Activated CD4-positive, alpha-beta T cell treated with anti-CD3 and anti-CD28 coated beads for 24 hours (primary cell): ENCODE measurements at places on chromosomes 16 and 17.

DNA sequence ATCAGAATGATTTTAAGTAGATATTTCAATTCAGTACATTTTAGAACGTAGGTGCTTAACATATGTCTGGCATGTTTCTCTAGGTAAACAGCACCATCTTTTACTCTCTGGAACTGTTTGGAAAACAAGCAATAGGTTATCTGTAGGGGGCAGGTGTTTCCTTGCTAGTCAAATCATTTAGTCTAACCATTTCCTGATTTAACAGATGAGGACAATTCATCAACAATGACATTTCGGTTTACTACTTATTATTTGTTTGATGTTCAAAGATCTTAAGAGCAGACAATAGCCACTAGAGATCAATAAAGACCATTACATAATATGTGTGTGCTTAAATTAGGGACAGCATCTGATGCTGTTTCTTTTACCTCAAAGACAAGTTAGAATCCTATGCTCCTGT lies 173.1 kb downstream of the CEP112 start:
- DNase-seq: no peak

GRCh38 chr17:67491009-67491680 lies 114.1 kb downstream of the PITPNC1 start:
- DNase-seq: no peak

DNA sequence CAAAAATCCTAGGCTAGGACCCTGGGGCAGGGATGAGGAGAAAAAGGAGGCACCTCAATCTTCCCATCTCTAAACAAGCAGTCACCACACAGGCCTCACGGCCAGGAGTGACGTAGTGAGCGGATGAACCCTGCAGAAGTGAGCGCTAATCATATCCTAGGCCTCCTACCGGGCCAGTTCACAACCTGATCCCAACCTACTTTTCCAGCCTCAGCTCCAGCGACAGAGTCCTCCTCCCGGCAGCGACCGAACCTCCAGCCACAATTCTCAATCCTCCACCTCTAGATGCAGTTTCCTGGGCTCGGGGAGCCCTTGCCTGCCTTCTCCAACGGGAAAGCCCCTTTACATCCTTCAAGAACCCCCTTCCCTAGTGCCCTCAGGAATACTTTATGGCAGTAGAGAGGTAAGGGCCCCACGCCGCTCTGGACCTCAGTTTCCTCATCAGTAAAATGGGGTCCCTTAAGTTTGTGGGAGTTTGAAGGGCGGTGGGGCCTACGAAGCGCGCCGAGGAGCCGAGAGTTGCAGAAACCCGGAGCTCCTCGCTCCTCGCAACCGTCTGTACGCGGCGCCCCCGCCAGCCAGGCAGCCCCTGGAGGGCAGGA lies 1.4 kb downstream of the ZNF668 start:
- no peak for DNase-seq

DNA sequence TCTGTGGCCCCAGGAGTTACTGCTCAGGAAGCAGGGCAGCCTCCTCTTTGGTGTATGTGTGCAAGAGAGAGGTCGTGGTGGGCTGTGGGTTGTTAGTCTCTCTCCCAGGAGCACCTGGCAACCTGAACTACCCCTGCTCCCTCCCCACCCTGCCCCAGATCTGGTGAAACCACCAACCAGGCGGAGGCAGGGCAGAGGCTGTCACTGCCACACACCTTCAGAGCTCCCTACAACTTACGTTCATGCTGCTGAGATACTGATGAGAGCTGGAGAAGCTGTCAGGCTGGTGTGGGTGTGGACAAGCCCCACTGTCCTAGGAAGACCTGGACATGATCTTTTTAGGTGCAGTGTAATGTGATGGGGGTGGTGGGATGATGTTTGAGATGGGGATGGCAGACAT lies 24.3 kb downstream of the GOSR2 start:
- no peak for DNase-seq

- DNase-seq: no peak
Observed at GRCh38 chr17:78450696-78451345, 72.4 kb downstream of the PGS1 start.

GRCh38 chr17:40471846-40472732 lies 28.8 kb downstream of the IGFBP4 start:
- no peak for DNase-seq

- DNase-seq: no peak
Observed at GRCh38 chr17:50322271-50322670, 23.7 kb upstream of the XYLT2 start.

DNA sequence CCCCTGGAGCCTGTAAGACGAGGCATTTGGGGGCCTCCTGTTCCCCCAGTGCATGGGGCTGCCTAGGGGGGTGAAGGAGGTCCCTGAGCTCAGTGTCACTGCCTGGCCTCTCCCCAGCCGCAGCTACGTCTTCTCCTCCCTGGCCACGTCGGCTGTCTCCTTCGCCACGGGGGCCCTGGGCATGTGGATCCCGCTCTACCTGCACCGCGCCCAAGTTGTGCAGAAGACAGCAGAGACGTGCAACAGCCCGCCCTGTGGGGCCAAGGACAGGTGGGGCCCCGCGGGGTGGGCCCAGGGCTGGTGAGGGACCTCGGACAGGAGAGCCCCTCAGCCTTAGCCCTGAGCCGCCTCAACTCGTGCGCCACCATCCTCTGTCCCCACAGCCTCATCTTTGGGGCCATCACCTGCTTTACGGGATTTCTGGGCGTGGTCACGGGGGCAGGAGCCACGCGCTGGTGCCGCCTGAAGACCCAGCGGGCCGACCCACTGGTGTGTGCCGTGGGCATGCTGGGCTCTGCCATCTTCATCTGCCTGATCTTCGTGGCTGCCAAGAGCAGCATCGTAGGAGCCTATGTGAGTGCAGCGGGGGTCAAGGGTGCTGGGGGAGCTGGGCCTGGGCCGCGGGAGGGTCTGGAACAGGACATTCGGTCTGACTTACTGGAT lies 22.2 kb downstream of the MYBBP1A start:
- DNase-seq: no peak

DNA sequence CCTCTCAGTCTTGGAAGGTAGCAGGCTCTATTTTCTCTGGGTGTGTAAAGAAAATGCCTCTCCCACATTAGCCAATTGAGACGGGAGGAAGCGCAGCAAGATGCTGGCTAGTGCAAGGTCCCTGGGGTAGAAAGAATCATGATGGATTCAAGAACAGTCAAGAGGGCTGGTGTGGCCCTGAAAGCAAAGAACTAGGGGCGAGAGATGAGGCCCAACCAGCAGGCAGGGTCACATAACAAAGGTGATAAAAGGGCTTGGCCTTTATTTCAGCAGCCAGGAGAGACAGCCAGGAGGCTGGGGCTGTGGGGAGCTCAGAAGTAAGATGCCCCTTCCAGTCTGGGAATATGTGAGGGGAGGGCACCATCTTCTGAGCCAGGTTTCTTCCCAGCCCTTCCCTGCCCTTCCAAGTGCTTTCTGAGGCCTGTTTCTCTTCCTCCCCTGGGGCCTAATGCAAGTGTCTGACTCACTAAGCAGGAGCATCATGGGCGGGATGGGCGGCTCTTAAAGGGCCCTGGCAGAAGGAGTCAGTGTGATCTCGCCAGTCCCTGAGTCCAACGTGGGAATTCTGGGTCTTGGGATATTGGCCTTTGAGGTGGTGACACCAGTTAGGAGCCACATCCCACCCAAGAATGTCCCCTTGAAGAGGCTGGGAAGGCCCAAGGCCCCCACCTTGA lies 3.9 kb upstream of the NLRC5 start:
- DNase-seq: no peak

GRCh38 chr17:29929006-29929532 lies 959 bp downstream of the SSH2 start:
- DNase-seq: no peak

DNA sequence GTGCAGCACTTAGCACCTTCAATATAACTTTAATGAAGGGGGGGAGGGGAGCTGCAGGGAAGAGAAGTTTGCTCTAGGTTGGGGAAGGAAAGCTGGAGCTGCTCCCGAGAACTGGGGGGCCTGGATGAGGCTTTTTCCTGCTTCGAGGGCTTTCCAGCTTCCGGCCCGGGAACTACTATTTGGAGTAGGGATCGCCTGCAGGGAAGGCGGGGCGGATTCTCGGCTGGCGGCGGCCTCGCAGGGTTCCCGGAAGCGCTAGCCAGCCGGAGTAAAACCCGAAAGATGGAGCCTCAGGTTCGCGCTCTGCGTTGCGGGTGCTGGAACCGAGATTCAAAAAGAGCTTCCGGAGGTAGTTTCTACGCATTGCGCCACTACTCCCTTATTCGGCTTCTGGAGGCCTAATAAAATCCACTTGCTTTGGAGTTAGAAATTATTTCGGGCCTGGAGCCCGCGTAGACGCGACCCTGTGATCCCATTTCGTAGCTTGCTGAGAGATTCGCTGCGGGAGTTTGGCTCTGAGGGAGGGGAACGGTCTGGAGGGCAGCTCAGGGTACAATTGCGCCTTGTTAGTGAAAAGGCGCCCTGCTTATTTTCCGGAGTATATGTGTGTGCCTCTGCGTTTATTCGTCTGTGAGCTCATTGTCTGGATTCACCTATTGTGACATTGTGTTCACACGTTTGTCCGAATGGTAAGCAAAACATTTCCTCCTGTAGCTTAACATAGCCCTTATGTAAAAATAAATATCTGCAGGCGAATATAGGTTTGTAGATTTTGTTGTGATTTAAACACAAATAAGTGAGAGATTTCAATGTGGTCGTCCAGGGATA lies 652 bp downstream of the PRAC2 start:
- DNase-seq: no peak

GRCh38 chr16:85383836-85384832 lies 229.0 kb upstream of the GSE1 start:
- DNase-seq: no peak

GRCh38 chr17:81491761-81492160 lies 20.8 kb downstream of the ACTG1 start:
- no peak for DNase-seq

- no peak for DNase-seq
Observed at GRCh38 chr17:15422392-15422965, 44.9 kb downstream of the CDRT4 start.

GRCh38 chr17:7856011-7856810 lies 1.1 kb downstream of the NAA38 start:
- DNase-seq: no peak

DNA sequence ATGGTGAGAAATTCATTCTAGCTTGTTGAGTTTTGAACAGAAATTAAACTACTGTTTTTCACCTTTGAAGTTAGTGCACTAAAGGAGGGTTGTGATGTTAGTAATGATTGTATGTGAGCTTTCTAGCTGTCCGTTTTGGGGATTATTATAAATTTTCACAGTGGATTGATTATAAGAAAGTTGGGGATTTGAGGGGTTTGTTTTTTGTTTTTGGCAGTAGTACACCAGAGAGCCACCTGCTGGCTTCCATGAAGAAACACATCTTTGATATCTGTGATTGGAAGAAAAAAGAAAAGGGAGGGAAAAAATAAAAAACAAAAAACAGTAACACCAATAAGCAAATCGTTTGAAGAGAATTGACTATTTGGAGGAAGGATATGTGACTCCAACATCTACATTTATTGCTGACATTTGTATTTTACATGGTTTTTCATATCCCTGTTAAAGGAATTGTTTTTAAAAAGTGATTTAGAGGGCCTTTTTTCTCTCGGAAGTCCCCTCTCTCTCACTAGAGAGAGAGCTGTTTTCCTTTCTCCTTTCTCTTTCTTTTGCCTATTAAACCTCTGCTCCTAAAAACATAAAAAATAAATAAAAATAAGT lies 1469.5 kb upstream of the GOT2 start:
- DNase-seq: no peak

DNA sequence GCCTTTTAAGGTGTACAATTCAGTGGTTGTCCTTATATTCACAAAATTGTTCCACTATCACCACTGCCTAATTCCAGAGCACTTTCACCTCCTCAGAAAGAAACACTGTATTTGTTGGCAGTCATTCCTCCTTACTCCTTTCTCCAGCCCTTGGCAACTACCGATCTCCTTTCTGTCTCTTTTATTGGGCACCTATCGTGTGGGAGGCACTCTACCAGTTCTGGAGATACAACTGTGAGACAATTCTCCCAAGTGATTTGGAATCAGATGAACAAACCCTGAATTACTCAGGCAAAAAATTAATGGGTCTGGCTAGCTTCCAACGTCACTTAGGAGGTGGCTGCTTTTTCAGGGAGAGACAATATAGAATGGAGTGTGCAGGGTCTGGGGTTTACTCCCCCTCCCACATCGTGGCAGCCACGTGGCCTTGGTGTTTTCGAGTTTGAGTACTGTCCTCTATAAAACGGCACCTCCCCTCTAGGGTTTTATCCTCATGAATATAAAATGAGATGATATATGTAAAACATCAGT lies 63.9 kb downstream of the SHISA9 start:
- DNase-seq: no peak

- DNase-seq: peak; percentile 51
Observed at GRCh38 chr16:28873543-28874201, 4.6 kb upstream of the ATP2A1 start.

DNA sequence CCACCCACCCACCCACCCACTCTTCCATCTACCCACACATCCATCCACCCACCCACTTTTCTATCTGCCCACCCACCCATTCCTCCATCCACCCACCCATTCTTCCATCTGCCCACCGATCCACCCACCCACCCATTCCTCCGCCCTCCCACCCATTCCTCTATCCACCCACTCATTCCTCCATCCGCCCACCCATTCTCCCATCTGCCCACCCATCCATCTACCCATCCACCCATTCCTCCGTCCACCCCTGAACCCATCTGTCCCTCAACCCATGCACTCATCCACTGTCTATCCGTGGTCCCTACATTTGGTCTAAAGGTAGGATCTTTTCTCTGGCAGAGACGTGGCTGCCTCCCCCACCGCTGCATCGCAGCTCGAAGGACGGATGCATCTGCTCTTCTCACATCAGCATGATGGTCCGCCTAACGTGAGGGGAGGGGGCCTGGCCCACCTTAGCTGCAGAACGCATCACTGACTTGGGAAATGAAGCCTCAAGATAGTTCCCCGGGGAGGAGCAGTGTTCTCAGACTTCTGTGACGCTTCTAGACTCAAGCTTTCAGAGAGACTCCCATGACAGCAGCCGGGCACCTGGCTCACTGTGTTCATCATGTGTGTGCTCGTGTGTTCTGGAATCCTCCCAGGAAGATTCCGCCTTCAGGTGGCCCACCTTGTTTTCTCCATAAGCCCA lies 17.2 kb upstream of the GSE1 start:
- DNase-seq: no peak

GRCh38 chr16:22296225-22297113 lies 740 bp upstream of the POLR3E start:
- DNase-seq: no peak

GRCh38 chr16:74521691-74522090 lies 85.2 kb downstream of the GLG1 start:
- DNase-seq: no peak

- no peak for DNase-seq
Observed at GRCh38 chr17:35977509-35977908, 3.8 kb downstream of the CCL16 start.

DNA sequence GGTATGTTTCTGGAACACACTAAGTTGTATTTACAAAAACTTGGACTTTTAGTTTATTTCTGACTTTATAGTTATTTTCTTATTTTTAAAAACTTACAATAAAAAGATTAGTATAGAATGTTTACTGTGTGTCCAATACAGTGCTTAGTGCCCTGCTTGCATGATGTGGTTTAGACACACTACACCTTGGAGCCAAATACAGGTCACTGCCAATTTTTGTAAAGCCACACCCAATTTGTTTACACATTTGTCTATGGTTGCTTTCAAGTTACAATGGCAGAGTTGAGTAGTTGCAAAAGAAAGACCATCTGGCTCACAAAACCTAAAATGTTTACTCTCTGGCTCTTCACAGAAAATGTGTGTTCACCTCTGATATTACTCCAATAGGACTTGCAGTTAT lies 807.1 kb downstream of the KCNJ2 start:
- no peak for DNase-seq

GRCh38 chr16:82605863-82606620 lies 20.7 kb upstream of the CDH13 start:
- DNase-seq: no peak
